ENCODE measurements at places on chromosomes 6 and 20.

DNA sequence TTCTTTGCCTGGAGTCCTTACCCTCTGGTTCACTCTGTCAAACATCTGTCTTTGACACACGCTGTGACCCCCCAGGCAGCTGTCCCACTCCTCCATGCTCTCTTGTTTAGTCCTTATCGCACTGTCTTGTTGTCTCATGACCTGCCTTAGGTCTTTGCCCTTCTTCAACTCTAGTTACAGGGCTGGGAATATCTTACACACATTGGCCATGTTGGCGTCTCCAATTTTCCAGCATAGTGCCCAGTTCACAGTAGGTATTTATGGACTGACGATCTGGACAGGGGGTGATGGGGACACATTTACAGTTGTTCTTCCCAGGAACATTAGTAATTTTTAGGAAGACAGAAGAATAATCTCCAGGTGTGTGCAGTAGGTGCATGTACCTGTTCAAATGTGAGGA lies 129.7 kb upstream of the SLC22A16 start:
- DNase-seq = no peak

DNA sequence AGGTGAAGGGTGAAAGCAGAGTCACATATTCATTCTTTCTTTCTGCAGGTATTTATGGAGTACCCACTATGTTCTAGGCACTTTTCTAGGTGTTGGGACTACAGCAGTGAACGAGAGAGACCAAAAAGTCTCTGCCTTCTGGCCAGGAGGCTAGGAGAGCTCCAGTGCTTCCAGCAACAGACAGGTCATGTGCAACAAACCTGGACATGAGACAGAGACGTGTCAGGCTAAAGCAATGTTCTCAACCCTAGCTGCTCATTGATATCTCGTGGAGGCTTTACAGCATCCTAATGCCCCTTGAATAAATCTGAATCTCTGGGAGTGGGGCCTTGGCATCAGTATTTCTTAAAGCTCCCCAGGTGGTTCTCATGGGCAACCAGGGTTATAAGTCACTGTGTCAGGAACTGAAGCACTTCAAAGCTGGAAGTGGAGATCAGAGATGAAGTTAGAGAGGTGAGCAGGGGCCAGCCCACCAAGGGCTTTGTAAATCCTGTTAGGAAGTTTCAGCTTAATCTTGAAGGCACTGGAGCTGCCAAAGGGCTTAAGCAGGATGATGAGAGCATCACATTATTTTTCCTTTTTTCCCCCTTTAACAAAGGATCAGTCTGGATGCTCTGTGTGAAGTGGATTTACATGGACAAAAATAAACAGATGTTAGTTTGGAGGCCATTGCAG lies 13.0 kb upstream of the TBCC start:
- DNase-seq = no peak

GRCh38 chr6:11428895-11429294 lies 108.7 kb upstream of the TMEM170B start:
- DNase-seq = no peak

- DNase-seq = no peak
Measured at GRCh38 chr6:13859871-13860555, 45.7 kb upstream of the MCUR1 start.

DNA sequence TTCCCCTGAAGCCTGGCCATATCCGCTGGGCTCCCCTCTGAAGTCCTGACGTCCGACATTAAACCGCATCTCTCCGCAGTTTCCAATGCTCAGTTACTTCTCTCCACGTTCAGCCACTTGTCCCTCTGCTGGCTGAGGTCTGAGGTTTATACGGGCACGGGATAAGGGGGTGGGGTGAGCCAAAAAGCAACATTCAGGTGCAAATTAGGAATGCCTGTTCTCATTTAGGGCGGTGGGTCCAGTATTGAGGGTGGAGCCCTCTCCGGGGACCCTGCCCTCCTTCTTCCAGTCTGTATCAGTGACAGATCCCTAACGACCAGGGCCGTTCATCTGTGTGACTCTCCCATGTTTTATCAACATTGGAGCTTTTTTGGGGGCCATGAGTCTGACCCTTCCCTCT lies 1454.4 kb downstream of the HACE1 start:
- no peak for DNase-seq

Measured in CD4-positive, alpha-beta T cell treated with Interleukin-21 for 1 hour (primary cell).